ENCODE measurements at places on chromosomes 6 and 20.

GRCh38 chr20:63884506-63885263, 10.2 kb upstream of the DNAJC5 start:
- DNase-seq: no peak

DNA sequence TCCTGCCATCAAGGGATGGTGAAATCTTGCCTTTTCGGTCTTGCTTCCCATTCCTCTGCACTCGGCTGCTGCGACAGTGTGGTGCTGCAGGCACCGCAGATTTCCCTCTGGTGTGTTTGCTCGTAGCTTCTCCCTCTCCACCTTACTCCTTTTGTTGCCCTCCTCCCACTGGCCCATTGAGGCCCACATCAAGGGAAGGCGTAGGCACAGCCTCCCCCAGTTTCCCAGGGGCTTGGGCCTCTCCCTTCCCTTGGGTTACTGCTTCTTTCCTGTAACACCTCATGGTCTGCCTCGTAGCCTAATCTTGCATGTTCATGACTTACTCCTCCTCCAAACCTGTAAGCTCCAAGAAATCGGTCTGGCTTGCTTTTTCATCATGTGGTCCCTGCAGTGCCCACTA, 9.9 kb downstream of the E2F3 start:
- DNase-seq: no peak

GRCh38 chr6:45946352-45946751, 69.3 kb downstream of the CLIC5 start:
- DNase-seq: no peak

DNA sequence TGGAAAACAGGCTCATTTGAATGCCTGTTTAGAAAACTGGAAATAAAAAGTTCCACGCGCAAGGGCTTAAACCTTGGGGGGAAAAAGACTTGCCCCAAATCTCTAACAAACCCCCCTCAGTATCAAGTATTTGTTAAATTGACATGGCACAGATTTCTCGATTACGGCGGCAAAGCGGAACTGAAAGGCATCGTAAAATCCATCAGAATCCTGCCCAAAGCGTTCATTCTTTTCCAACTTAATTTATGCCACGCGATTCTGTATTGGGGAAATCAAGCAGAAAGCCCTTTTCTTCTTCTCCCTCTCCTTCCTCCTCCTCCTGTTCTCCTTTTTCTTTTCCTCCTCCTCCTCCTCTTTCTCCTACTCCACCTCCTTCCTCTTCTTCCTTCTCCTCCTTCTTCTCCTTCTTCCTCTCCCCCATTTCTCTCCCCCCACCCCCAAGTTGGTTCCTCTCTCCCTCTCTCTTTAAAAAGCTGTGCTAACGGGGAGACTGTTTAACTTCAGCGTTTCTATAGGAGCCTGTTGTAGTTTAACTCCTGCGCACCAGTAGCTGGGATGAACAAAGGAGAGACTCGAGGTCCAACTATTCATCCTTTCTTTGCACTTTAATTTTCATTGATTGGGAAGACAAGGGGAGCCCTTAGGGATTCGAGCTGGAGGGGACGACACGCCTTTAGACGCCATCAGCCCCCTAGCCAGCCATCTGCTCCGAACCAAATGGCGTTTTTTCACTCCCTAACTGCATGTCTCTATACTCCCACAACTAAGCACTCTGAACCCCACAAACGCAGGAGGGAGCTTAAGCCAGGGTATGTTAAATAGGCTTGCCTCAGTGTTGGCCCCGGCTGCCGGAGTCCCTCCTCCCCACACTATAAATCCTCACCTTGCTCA, 2.7 kb upstream of the DLL1 start:
- DNase-seq: no peak

GRCh38 chr20:19683822-19684221, 74.2 kb upstream of the RIN2 start:
- DNase-seq: no peak

DNA sequence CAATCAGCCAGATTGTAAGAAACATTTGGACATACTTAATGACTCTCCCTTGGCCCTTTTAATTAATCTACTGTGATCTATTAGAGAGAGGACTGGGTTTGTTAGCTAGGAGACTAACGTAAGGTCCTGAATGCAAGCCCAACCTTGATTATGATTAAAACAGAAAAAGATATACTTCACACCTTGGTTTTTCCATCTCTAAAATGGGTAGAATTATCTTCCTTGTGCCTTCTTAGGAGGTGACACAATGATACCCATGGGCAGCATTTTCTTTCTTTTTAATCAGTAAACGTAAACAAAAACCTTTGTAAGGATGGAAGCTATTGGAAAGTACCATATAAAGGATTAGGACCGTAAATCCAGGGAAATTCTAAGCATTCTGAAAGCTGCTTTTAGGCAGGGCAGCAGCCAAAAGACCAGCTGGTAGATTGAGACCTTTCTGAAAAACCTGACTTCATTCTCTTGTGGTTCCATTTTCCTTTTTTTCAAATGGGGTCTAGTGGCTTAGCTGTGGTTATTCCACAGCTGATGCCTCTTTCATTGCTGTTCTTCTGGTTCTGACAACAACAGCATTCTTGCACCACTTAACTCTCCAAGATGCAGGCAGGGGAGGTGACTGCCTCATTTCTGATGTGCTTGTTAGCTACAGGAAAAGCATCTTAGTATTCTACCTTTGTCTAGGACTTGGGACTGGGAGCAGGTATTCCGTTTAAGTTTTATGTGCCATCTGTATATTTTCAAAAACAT, 27.4 kb downstream of the RREB1 start:
- DNase-seq: no peak

DNA sequence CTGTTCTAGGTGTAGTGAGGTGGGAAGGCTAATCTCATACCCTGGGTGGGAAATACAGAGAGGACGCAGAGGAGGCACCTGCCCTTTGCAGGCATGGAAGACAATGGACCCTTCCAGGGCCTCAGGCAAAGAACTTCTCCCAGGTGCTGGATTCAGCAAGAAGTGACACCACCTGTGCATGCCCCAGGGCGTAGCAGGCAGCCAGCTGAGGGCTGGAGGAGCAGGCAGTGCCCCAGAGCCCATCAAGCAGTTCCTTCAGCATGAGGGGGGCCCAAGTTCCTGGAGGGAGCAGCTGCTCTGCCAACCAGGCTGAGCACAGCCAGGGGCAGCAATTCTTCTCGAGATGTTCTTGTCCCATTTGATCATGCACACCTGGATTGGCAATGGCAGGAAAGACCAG, 170.3 kb upstream of the PDE10A start:
- DNase-seq: no peak

GRCh38 chr6:14874975-14875480, 370.8 kb upstream of the JARID2 start:
- no peak for DNase-seq

DNA sequence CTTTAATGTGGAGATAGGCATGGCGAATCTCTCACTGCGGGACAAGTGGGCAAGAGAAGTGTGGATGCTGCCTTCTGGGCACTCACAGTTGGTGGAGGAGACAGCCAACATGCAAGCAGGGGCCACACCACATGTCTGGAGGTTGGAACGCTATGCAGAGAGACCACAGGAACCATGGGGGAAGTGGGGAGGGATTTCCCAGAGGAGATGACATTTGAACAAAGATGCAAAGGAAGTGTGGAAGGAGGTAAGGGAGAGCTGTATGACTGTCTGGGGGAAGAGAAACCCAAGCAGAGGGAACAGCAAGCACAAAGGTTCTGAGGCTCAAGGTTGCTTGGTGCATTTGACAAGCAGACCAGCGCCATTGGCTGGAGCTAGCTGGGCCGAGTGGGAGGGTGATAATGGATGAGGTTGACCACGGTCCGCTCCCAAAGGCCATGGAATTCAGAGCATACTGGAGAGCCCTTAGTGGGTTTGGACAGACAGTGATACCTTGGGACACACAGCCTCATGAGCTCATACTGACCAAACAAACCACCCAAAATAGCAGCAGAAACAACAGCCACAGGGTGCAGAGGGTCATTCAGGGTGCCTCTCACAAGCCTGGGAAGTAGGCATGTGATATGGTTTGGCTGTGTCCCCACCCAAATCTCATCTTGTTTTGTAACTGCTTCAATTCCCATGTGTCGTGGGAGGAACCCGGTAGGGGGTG, 7.6 kb upstream of the FAM110A start:
- DNase-seq: no peak

- DNase-seq: no peak
Measured at GRCh38 chr6:143872201-143872600, 7.9 kb downstream of the ZC2HC1B start.

DNA sequence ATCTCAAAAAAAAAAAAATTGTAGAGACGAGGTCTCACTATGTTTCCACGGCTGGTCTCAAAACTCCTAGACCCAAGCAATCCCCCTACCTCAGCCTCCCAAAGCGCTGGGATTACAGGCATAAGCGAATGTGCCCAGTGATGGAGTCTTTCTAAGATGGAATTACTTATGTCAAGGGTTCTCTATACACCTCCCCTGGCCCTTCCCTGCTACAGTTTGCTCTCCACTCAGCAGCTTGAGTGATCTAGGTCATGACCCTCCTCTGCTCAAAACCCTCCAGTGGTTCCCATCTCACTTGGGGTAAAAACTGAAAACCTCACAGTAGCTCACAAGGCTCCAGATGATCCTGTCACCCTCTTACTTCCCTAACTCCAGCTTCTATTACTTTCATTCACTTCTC, 1.8 kb upstream of the DNPH1 start:
- DNase-seq: no peak

GRCh38 chr6:170131351-170131750, 159.5 kb downstream of the DLL1 start:
- DNase-seq: no peak

GRCh38 chr6:22764496-22764895, 195.1 kb downstream of the HDGFL1 start:
- no peak for DNase-seq

GRCh38 chr6:114430534-114431124, 87.8 kb upstream of the HS3ST5 start:
- no peak for DNase-seq

DNA sequence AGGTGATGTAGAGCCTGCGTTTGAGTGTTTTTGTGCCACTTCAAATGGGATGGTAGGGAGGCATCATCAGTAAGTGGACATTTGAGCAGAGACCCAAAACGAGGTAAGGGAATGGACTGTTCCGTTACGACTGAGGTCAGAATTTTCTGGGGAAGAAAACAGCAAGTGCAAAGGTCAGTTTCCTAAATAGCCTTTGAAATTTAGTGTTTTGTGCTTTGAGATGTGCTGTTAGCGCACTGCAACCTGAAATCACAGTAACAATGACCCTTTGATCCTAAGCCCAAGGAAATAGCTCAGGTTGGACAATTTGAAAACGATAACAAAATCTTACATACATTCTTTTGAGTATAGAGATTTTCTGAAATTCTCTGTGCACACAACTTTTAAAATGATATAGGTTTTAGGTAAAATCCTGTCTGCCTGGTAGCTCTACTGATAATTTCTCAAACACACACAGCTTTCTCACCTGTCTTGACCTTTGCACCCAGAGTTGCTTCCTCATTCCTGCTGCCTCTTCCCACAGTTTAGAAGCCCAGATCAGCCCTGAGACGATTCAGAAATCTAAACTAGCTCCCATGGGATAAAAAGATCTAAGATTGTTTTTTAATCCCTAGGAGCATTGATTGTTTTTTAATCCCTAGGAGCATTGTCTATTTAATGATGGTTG, 22.1 kb downstream of the DCBLD1 start:
- DNase-seq: no peak

- DNase-seq: no peak
Measured at GRCh38 chr6:85490516-85491248, 40.8 kb downstream of the NT5E start.

DNA sequence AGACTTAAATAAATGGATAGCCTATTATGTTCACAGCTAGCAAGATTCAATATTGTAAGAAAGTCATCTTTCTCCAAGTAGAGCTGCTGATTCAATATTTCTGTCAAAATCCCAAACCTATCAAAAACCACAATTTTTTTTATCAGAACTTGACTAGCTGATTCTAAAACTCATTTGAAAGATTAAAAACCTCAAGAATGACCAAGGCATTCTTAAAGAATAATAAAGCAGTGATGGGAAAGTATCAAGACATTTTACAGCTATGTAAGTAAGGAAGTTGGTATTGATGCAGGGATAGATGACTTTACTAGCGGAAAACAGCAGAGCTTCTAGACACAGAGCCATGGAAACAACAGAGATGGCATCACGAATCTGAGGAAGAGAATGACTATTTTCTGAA, 64.7 kb downstream of the SAMD3 start:
- no peak for DNase-seq

GRCh38 chr6:90068264-90068663, 174.0 kb downstream of the GJA10 start:
- no peak for DNase-seq

DNA sequence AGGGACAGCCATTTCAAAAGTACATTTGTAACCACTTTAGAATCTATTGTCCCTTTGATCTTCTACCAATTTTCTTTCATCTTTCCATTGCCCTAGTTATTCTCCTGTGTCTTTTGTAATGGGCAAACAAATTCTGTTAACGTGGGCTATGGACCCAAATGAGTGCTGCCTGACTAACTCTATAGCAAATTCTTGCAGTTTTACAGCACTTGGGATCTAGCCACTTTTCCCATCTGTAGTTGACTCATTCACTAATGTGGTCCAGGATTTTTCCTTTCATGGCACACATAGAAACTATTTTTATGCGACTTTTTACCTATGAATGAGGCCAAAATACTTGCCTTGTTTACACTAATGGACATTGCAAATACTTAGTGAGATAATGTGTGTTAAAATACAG, 52.0 kb downstream of the GRIK2 start:
- DNase-seq: no peak

DNA sequence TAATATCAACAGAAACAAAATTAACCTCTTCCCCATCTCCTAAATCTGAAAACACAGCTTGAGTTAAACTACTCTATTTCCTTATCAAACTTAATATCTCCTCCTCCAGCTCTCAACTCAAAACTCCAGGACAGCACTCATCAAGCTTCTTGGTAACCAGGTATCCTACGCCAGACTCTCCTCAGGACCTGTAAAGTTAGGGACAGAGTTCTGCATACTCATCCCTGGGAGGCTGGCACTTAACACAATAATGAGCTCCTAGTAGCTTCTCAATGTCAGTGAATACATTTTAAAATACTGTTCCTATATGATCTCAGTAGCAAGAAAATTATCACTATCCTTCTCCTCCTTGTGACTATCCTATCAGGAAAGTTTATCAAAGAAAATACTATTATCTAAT, 240.3 kb downstream of the PTPRK start:
- DNase-seq: no peak

DNA sequence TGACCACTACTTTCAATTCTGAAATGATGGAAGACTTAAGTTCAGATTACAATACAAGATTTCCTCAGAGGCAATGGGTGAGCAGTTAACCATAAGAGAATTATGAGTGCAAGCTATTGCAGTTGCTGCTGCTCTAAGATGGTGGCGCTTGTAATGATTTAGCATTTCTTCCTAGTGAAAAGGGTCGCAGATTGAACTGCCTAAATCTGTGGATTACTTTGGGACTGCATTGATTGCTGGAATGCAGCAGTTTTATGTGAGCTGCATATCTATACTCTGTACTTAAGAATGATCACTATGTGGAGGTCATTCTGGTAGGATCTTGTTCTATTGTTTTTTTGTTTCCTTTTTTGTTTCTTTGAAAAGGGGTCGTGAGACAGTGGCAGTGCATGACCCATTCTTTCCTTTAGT, 5.3 kb downstream of the SCAF8 start:
- DNase-seq: no peak

GRCh38 chr6:97347111-97347510, 64.1 kb upstream of the MMS22L start:
- no peak for DNase-seq
